Fibroblast of skin of back (primary cell): ENCODE measurements at places on chromosomes 4 and X.

GRCh38 chr4:23697722-23698121 is 192.1 kb downstream of the PPARGC1A start:
- DNase-seq = no peak

DNA sequence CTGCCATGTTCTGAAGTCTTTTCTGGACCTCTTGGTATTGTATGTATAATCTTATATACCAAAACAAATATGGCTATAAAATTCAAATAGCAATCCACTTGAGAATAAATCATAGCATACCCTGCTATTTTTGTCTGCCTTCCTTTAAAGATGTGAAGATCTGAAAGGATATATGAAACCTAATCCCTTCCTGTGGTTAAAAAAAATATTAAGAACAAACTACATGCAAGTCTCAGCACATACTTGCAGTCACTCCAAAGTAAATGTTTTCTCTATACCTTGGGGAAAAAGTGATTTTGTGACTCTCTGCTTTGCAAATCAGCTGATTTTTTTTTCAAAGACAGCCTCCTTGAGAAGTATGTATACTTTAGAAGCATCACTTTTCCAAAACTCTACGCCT is 322.9 kb downstream of the ANKRD50 start:
- DNase-seq = peak; percentile 59

DNA sequence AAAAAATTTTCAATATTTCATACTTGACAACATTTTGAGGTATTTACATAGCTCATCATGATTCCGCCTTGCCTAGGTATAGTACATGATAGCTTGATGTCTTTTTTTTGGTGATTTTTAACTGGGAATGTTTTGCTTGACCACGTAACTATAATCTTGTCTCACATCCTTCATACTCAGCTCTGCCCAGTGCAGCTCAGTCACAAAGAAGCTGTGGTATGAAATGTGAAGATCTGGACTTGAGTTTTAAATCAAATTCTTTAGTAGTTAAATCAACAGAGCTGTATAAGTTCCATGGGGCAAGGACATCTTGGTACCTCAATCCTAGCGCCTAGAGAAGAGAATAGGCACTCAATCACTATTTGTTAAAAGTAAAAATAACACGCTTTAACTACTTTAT is 276.3 kb upstream of the DKK2 start:
- DNase-seq = peak; percentile 70

- DNase-seq = no peak
These were observed 440.3 kb downstream of the ZIC3 start for GRCh38 chrX:138006180-138006579.
